ENCODE measurements at places on chromosomes 1 and 21.
A peak's percentile ranks its signal among the peaks of the same experiment; 100 is the strongest.

DNA sequence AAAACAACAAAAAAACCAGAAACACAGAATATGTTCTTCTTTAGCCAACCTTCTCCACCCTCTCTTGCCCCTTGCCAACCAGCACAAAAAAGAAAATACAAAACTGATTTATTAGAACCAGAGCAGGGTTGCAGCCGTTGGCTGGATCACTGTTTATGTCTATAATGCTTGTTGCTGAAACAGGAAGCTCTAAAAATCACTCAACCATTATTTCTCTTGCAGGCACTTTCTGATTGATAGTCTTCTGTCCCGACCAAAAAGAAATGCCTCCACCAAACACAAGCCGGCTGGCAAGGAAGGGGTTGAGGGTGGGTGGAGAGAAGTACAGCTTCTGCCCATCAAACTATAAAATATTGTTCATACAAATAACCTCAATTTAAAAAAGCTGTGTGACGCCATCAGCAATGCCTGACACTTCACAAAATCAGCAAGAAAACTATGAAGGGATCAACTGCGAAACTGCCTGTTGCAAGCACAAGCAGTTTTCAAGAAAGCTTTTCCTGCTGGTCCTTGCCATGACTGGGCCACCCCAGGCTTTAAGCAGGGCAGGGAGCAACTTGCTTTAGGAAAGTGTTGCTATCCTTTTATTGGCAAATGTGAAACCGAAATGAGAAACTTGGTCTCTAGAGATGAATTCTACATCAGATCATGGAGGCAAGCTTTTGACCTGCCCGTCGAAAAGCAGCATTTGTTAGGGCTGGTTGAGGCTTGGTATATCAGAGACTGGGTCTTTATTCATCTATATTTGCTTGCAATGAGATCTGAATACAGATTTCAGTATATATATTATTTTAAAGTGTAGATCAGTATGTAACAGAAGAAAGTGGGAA is 174.2 kb downstream of the RUNX1 start:
- no peak for DNase-seq

GRCh38 chr1:20073256-20073655 is 3.3 kb downstream of the PLA2G5 start:
- no peak for DNase-seq

DNA sequence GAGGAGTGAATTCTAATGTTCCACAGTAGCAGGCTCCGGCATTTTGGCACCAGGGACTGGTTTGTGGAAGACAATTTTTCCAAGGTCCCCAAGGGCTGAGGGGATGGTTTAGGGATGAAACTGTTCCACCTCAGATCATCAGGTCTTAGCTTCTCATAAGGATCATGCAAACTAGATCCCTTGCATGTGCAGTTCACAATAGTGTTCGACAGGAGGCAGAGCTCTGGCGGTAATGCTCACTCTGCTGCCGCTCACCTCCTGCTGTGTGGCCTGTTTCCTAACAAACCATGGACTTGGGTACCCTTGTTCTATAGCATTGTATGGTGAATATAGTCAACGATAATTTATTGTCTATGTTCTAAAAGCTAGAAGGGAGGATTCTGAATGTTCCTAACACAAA is 16.6 kb downstream of the CRNN start:
- DNase-seq = no peak

- DNase-seq = no peak
Measured at GRCh38 chr1:59007429-59007819, 223.6 kb upstream of the JUN start.

DNA sequence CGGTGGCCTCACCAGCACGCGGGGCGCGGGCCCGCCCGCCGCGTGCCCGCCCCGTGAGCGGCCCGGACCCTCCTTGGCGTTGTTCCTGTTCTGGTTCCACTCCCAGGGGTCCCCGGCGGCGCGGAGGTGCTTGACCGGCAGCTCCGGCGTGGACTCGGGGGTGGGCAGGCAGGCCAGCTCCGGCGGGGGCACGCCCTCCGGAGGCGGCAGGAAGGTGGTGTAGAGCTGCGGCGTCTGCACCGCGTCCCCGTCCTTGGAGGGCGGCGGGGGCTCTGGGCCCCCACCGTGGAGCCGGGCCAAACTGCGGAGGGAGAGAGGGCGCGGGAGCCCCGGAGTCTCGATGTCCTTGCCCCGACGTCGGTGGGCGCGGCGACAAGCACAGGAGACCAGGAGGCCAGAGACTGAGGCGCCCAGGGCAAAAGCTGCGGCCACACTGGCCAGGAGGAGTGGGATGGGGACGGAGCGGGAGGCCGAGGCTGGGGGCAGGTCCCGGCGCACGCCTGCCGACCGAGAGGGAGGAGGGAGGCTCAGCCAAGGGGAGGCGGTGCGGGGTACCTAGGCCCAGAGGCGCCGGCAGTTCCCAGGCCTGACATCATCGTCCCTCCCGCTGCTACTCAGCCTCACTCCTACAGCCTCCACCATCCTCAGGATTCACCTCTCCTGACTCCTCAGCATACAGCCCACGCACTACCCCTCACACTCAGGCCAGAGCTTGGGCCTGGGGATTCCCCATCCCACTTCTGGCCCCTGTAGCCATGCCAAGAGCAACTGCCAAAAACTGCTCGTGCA is 13.2 kb downstream of the SEMA6C start:
- DNase-seq = no peak

DNA sequence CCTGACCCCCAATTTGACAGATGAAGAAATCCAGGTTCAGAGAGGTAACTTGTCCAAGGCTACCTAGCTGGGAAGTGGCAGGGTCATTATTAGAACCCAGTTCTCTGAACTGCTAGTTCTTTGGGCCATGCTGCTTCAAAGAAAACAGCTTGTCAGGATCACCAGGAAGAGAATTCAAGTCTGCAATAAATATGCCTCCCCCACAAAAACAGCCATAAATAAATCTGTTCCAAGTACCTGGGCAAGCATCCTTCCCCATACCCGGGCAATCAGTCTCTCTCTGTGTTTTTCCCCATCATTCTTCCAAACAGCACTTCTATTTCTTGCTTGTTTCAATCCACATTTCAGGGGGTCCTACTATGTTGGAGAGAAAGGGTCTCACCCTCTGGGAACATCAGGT is 34.1 kb downstream of the SLC9A1 start:
- DNase-seq = no peak

GRCh38 chr21:41186755-41187536 is 19.0 kb downstream of the BACE2 start:
- no peak for DNase-seq

DNA sequence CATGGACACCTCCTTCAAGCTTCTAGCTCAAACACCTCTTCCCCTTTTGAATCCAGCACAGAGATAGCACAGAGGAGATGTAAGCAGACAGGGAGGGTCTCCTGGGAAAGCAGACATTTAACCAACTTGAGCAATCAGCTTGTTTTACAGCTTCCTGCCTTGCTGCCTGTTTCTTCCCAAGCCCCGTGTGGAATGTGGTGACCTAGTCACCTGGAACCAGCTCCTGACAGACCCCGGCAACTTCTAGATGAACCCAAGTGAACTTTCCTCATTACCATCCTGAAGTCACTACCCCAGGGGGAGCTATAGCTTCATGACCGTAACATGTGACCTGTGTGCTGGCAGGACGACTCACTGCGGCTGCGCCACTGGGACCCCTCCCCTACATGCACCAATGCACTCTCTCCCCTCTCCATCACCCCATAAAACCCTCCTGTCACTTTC is 24.1 kb upstream of the TTF2 start:
- no peak for DNase-seq

DNA sequence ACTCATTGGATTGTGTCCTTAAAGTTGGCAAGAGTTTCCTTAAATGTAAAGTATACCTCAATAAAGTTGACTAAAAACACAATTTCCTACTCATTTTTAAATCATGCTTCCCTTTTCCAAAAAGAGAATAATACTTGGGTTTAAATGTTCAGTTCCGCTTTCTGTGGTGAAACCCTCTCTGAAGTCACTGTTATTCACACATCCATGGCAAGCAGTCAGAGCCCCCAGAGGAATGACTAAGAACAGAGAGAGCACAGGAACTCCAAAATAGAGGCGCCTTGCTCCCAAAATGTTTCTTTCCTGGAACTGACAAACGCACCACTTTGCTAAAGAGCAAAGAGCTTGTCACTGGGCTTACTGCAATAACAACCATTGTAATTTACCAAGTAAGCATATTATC is 142.5 kb downstream of the TIAM1 start:
- peak; percentile 33 for DNase-seq

DNA sequence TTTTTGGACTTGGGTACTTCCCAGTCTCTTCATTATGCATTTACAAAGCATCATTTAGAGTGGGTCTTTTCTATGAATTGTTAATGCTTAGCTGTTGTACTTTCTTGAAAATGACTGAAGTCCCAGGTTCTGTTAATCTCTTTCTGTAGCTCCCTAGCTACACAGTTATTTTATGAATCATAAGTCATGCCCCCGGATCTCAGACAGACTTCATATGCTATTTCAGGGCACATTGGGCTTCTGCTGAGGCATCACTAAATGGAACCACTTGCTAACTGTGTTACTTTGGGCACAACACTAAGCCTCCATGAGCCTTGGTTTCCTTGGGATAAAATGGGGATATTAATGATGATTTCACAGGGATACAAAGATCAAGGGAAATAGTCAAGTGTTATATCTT is 55.5 kb upstream of the RBM15 start:
- no peak for DNase-seq

GRCh38 chr1:33244143-33244808 is 12.0 kb upstream of the ZNF362 start:
- DNase-seq = peak; percentile 69

- DNase-seq = no peak
Measured at GRCh38 chr1:175413367-175413766, 220.8 kb upstream of the KIAA0040 start.

GRCh38 chr1:6801966-6802365 is 16.7 kb downstream of the CAMTA1 start:
- no peak for DNase-seq

Measured in umbilical cord (tissue), 2 donors.